ENCODE measurements at places on chromosomes 4 and X.

DNA sequence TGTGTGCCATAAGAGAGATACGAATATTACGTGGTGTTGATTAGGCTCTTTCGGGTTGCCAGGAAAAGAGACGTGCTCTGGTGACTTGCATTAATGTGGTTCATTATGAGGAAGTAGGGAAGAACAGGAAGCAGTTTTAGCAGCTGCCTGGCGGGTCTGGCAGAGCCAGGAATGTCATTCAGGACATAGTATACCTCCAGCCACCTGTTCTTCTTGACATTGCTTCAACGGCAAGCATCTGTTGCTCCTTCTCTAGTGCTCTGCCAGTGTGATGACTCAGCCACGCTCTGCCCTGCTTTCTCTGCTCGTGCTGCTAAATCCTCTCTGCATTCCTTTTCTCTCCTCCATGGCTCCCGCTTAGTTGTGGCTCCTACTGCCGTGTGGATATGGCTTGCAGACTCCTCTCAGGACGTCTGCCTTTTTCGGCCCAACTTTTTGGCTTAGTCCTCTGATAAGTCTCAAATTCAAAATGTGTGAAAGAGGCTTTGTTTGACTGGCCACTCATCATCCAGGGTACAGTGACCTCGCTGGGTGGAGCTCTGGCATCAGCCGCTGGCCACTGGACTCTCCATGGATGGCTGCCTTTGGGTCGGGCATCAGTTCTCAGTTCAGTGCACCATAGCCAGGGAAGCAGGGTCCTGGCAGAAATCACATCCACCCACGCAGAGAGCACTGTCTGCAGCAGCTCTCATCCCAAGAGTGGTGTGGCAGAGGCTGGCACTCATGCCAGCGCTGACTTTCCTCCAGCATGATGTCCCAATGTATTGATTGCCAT is 89.3 kb upstream of the KLF3 start:
- no peak for DNase-seq

- no peak for DNase-seq
These were observed at the start of gene STAP1 for GRCh38 chr4:67558493-67558892. STAP1 (plus strand) TSS chr4:67558727; CDS start chr4:67558810, 83 bp downstream.

DNA sequence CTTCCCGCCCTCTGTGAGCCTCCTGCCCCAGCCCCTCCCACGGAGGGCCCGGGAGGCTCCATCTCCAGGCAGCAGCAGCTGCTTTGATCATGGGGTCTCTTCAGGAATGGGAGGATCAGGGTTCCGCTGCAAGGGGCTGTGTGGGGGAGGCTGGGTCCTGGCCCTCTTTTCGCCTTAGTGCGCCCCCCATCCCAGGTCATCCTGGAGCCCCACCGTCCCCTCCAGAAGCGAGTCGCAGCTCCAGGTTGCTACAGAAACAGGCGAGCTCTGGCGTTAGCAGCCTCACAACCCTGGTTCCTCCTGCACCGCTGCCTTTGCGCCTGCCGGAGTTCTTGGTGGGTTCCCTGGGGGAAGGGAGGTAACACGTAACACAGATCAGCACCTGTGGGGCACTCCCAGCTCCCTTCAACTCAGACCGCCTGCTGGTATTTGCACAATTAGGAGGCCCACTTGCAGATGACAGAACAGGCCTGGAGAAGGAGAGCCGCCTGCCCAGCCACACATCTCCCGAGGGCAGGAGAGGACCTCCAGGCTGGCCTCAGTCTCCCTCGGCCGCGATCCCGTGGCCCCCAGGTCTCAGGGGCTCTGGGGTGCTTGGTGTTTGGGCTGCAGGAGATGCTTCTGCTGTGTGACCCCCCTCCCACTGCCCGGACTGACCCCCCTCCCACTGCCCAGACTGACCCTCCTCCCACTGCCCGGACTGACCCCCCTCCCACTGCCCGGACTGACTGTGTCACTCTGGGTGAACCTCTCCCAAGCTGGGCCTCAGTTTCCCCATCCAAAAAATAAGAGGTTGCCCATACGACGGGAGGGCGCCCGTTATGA is 64.2 kb upstream of the ADRA2C start:
- no peak for DNase-seq

- DNase-seq, result no peak
These were observed 185.3 kb upstream of the SPOCK3 start for GRCh38 chr4:167419468-167420140.

GRCh38 chrX:12988797-12989196 is 13.9 kb downstream of the TMSB4X start:
- DNase-seq, result no peak

Data from activated T-helper 1 cell treated with Interleukin-2 at 50 U/mL for 16 hours (primary cell).